ENCODE measurements at places on chromosomes 6 and 20.
A peak's percentile ranks its signal among the peaks of the same experiment; 100 is the strongest.

DNA sequence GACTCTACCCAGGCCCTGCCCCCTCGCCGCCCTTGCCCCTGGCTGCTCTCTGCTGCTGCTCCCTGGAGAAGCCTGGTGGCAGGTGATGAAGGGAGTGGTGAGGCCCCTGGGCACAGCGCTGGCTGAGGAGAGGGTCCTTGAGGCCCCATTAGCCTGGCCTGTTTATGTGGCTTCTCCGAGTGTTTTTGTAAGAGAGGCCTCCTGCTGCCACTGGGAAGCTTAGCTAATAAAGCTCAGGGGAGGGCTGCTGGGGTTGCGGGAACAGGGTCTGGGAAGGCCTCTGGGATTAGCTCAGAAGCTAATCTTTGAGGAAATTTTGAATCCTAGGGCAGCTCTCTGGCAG is 15.5 kb downstream of the EBF4 start:
- DNase-seq, result no peak

GRCh38 chr6:45986746-45987274 is 28.9 kb downstream of the CLIC5 start:
- DNase-seq, result no peak

DNA sequence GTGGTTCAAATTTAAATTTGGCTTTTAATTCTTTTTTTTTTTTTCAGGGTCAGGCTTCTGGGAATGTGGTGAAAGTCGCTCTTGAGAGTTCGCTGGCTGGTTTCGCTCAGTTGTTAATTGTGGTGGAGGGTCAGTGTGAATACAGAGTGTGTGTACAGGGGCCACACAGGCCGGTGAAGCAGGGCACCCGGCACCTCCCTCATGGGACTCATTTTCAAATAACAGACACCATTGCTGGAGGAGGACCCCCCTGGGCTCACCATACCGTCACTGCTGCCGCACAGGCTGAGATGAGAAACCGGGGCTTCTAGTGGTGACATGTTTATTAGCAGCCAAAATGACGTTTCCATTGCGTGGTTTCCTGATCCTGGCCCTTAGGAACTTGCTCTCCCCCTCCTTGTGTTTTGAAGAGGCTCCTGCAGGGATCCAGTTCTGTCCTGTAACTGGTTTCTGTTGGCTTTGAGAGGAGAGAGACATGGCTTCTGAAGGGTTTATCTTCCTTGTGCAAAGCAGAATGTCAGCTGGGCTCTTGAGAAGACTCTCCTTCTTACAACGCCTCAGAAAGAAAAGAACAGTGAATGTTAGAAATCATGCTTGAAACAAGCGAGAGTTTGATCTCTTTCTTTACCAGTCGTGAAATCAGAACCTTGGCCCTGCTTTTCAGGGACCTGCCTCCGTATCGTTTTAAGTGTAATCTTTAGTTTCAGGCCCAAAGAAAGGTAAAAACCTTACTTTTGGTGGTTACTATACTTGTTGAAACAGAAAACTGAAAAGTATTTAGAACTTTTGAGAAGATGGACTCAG is 37.8 kb downstream of the DUSP22 start:
- DNase-seq, result no peak

GRCh38 chr6:142907544-142907943 is 37.4 kb downstream of the HIVEP2 start:
- DNase-seq, result no peak

GRCh38 chr6:69138893-69139494 is 503.9 kb downstream of the ADGRB3 start:
- no peak for DNase-seq

- no peak for DNase-seq
These were observed 372.6 kb downstream of the QKI start for GRCh38 chr6:163786995-163787671.

- no peak for DNase-seq
These were observed 56.7 kb downstream of the NT5E start for GRCh38 chr6:85506441-85507093.

DNA sequence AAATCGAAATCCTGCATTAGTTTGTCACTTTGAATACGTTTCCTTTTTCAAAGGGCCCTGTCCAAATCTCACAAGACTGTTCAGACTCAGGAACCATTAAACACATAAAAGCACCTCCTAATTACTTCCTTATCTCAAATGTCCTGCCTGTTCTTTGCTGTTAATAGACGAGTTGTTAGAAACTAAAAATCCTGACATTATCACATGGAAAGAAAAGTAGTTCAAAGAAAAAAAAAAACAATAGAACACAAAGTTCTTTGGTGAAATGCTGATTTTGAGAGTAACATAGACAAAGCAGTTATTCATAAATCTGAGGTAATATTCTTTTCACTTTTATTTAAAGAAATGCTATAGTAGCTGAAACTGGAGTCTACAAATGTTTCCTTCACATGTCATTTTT is 12.1 kb upstream of the TAB2 start:
- DNase-seq, result no peak

- DNase-seq, result no peak
These were observed 98.0 kb upstream of the KCNG1 start for GRCh38 chr20:51120868-51121267.

GRCh38 chr20:51493346-51493791 is 49.1 kb downstream of the NFATC2 start:
- DNase-seq, result no peak

- peak; percentile 16 for DNase-seq
These were observed 1.0 kb upstream of the ZBTB22 start for GRCh38 chr6:33318426-33319073.

- DNase-seq, result peak; percentile 73
These were observed 600 bp downstream of the SEC63 start for GRCh38 chr6:107957308-107957908.

DNA sequence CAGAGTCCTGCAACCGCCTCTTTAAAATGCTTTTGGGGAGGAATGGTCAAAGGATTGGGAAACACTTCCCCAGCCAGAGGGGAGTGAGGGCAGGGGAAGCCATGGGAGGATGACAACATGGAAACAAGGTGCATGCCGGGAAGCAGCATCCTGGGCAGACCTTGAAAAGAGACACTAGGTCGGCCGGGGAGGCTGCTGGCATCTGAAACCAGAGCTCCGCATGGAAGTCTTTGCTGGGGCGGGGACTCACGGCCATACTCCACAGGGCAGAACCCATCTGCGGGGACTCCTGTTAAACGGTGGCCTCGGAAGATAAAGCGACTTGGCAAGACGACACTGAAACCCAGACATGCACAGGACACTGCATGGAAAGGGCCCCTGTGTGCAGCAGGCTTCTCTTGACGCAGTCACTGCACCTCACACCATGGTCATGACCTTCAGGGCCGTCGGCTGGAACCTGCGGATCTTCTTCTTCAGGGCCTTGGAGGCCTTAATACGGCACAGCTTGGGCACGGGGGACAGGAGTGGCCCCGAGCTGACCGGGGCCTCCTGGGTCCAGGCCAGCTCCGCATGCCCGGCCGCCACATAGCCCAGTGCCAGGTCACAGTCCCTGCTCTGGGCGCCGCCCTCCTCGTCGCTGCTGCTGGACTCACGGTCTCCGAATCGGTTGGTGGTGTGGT is 12.4 kb downstream of the DACT2 start:
- DNase-seq, result no peak

- DNase-seq, result peak; percentile 70
These were observed 20.7 kb downstream of the GTPBP2 start for GRCh38 chr6:43608310-43608763.

GRCh38 chr6:1439349-1439748 is 50.0 kb downstream of the FOXF2 start:
- DNase-seq, result no peak

DNA sequence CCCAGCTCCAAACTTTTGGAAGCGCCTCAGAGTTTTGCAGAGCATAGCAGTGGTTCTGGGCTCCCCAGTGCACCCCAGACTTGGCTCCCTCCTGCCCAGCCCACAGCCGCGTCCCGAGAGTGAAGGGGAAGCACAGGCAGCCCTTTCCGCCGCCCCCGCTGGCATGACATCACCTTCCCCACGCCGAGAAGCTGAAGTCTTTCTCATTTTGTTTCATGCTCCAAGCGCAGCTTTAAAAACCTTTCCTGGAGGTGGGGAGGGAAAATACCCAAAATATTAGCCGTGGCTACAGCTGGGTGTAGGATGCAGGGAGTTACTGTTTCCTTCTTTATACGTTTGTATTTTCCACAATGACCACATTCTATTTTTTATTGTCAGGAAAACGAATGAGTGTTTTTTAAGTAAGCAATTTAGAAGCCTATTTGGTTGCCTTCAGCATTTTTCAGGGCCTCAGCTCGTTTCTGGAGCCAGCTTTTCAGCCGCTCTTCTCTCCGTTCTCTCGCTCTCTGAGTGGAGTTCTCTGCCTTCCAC is 72.9 kb downstream of the SNX5 start:
- peak; percentile 68 for DNase-seq

GRCh38 chr6:143965503-143966171 is 42.4 kb downstream of the PLAGL1 start:
- no peak for DNase-seq

GRCh38 chr6:34549026-34549803 is 6.9 kb downstream of the SPDEF start:
- no peak for DNase-seq

GRCh38 chr6:52994839-52995088 is 320 bp downstream of the GSTA4 start:
- no peak for DNase-seq

- peak; percentile 65 for DNase-seq
These were observed 167.4 kb upstream of the OLIG3 start for GRCh38 chr6:137661601-137662000.

DNA sequence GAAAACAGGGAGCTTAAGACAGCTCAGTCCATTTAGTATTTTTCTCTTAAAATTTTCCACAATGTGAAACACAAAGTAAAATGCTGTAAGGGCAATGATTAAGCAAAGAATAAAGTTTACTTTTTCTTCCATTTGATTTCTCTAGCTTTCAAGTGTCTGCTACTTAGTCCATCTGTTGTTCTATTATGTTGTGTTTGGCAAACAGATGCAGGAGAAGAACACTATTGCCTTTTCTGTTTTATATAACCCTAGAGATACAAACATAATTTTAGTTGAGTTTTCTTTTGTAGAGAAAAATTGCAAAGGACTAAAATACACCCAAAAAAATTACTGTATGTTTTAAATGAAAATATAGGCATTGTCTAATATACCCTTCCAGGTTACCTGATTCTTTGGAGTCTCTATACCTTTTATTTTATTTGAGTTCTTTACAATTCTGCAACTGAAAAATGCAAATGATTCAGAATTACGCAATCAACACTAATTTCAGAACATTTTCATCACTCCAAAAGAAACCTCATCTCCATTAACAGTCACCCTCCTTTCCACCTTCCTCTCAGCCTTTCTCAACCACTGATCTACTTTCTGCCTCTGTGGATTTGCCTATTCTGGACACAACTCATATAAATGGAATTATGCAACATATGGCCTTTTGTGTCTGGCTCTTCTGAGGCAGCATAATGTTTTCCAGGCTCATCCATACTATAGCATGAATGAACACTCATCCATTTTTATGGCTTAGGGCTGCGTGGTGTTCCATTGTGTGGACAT is 96.9 kb downstream of the MKKS start:
- no peak for DNase-seq

DNA sequence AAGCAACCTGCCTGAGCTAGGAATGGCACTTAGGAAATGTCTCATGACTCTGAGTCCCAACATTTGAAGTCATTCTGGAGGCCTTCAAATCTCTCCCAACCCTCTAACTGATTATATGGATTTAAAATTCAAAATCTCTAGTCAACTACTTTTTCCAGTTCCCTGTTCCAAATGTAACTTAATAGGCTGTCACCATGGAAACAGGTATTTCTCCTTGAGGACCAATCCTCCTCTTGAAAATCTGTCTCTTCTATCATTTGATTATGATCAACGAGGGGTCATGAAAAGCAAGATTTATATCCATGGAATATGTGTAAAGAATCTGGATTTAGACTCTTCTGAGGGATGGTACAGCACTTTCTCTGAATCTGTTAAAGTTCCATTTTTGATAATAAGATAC is 127.3 kb upstream of the DTNBP1 start:
- no peak for DNase-seq

- DNase-seq, result no peak
These were observed 509.8 kb downstream of the EPM2A start for GRCh38 chr6:145225500-145225899.

GRCh38 chr6:52914516-52914915 is 5.0 kb upstream of the GSTA3 start:
- no peak for DNase-seq

GRCh38 chr6:157943964-157944283 is 37.7 kb upstream of the SYNJ2 start:
- no peak for DNase-seq

GRCh38 chr6:30883685-30884520 is at the start of gene DDR1:
TSS of gene DDR1 (plus strand) at chr6:30884519. CDS start at chr6:30888730, 4,211 bp downstream.
- DNase-seq, result peak; percentile 63

- no peak for DNase-seq
These were observed 7.6 kb downstream of the TFAP2C start for GRCh38 chr20:56636716-56637115.

GRCh38 chr6:157688960-157689599 is 134.0 kb upstream of the SNX9 start:
- DNase-seq, result no peak

DNA sequence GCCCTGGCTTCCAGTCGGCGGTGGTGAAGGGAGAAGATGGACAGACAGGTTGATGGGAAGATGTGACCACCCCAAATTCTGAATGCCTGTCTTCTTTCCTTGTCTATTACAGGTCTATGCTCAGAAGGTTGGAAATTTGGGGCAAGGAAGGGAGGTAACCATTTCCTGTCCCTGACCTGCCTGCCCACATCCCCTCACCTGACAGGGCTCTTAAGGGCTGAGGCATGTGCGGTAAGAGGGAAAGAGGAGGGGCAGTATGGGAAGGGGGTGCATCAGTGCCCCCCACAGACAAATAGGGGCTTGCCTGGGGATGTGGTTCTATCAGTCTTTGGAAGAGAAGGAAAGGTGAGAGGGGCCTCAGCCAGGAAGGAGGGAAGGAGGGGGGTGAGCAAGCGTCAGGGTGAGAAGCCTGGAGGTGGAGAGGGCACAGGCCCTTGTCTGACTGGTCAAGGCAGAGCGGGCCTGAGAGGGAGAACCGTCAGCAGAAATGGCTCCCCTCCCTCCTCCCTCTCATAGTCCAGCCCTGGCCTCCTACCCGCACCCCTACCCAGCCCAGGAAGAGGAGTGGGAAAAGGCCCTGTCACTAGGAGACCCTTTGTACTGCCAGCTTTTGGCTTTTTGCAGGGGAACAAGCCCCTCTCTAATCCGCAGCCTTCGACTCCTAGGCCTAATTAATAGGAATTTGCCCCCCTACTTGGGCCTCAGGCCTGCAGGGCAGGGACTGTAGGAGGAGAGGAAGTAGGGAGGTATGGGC is 104.4 kb upstream of the FOXP4 start:
- no peak for DNase-seq

- DNase-seq, result no peak
These were observed 141.6 kb upstream of the RREB1 start for GRCh38 chr6:6966127-6966526.

DNA sequence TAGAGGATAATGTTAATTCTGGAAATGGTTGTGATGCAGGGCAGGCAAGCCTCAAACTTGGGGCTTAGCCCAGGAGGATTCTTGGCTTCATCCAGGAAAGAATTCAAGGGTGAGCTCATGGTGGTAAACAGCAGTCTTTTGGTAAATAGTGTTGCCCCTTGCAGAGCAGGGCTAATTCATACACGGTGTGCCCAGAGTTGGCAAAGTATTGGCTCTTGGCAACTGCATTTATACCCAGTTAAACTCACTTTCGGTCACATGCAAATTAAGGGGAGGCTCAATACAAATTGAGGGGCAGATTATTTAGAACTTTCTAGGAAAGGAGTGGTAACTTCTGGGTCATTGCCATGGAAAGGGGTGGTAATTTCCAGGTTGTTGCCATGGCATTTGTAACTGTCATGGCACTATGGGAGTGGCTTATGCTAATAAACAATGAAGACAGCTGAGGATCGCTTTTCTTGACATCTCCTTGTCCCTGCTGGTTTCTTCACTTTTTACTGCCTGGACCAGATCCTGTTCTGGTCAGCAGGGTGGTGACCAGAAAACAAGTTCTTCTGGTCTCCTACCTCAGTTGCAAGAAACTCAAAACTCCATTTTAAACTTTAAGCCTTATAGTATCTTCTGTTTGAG is 3.9 kb upstream of the OTOR start:
- no peak for DNase-seq

All from B cell (primary cell).